HT1080 (cell line): ENCODE measurements at places on chromosomes 11 and 22. TPM values are rescaled to one million over a fixed set of nuclear protein-coding genes. Genes with fewer than 3 reads are reported as not detected.

Gene GALNT18
- total RNA-seq: 12.8 and 13.6 TPM in 2 replicates

- DNase-seq: no peak
Measured at GRCh38 chr11:74696500-74696899, 34.7 kb downstream of the CHRDL2 start.

Gene RBMXL2
- not detected in 2 replicates for total RNA-seq

Gene OR5AK2
- total RNA-seq: not detected in 2 replicates

GRCh38 chr22:39012533-39013511 is 1.2 kb upstream of the APOBEC3C start:
- no peak for DNase-seq

Gene CCDC116
- not detected in 2 replicates for total RNA-seq

GRCh38 chr11:15821451-15821850 is 534.9 kb downstream of the SOX6 start:
- DNase-seq: no peak

DNA sequence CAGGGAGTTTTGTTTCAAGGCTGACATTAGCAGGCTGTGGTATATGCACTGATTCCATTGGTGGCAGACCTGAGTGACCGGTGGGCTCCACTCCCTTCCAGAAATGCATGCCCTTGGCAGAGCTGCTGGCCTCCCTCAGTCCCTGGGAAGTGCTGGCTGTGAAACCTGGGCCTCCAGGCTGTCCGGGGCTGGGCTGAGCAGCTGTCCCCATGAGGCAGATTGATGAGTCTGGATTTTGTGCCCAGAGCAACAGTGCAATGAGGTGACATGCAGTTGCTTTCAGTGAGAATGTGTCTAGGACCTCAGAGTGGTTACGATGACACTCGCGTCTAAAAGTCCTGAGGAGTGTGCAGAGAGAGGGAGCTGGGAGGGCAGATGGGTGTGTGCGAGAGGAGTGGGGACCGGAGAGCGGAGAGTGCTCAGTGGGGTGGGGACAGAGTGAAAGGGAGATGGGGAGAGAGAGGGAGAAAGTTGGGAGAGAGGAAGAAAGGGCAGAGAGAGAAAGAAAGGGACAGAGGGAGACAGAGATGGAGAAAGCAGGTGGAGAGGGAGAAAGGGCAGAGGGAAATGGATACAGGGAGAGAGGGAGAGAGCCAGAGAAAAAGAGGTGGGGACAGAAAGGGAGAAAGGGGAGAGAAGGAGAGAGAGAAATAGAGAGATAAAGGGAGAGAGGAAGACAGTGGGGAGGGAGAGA is 978.3 kb downstream of the BRD1 start:
- DNase-seq: no peak

- DNase-seq: no peak
Measured at GRCh38 chr11:91804042-91804441, 420.6 kb upstream of the FAT3 start.

GRCh38 chr11:33065445-33066178 is 26.2 kb downstream of the TCP11L1 start:
- peak; percentile 69 for DNase-seq

DNA sequence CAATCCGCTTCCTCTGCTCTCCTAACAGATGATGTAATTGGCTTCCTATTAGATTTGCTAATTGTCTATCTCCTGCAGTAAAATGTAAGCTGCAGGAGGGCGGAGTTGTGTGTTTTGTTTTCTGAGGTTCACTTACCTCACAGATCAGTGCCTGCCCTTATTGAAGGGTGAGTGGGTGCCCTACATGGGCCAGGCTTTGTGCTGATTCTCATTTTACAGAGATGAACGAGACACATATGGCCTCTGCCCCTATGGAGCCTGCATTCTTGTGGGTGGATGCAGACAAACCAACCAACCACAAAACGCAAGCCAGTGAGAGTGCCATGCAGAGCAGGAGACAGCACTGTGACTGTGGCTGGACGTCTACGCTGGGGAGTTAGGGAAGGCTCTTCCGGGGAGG is 9.9 kb downstream of the TESMIN start:
- no peak for DNase-seq

DNA sequence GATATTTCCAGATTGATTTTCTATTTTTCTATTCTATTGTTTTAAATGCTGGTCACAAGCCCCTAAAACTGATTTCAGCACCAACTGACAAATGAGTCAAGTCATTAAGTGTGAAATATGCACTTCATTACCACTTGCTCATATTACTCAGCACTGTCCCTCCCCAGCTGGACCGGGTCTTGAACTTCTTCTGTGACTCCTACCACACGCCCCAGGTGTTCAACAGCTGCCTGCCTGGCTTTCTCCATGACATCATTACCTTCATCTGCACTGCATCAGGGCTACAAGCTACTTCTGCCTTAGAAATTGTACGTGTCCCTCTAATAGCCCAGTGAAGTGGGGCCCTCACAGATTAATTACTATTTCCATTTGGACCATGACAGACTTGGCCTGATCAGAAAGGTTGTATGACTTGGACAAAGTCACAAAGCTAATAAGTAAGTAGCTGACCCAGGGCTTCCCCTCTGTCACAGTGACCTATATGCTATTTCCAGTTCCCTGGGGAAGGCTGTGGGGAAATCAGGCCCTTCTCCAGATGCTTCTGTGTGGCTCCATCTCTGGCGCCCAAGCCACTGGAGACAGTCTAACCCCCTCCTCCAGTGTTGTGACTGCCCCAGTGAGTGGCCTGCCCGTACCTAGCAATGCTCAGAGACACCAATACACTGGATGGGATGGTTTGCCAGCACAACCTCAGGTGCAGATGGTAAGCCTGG is 18.1 kb downstream of the TBC1D10A start:
- no peak for DNase-seq

Gene CRYBA4
- total RNA-seq: not detected in 2 replicates

DNA sequence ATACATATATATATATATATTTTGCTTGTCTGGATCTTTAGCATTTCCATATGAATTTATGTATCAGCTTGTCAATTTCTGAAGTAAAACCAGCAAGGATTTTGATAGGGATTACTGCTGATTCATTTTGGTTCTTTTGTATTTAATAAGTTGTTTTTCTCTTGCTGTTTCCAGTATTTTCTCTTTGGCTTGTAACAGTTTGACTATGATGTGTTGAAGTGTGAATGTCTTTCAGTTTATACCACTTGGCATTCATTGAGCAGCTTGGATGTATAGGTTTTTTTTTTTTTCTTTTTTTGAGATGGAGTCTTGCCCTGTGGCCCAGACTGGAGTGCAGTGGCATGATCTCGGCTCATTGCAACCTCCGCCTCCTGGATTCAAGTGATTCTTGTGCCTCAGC is 12.4 kb downstream of the LDHAL6A start:
- no peak for DNase-seq

Gene SUSD2
- 0.10 and 0.17 TPM in 2 replicates for total RNA-seq

GRCh38 chr11:132604431-132604830 is 927.9 kb downstream of the OPCML start:
- DNase-seq: peak; percentile 68

DNA sequence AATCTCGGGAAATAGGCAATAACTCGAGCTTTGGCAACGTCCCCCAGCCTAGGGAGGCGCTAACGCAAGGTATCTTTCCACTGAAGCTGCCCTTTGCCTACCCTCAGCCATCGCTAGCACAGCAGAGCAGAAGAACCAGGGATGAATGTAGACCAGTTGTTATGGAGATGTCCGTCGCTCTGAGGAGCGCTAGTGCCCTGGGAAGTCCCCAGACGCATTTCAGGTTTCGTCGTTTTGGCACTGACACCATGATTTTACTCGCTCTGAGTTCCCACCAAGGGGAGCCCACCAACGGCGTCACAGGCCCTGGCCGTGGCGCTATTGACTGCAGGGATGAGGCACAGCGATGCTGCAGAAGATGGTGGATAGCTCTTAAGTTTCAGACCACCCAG is 22.7 kb upstream of the BDNF start:
- no peak for DNase-seq

Gene FLRT1
- total RNA-seq: not detected in 2 replicates

GRCh38 chr11:92399705-92400104 is 175.1 kb downstream of the FAT3 start:
- DNase-seq: no peak

Gene EXPH5
- total RNA-seq: 1.2 and 1.7 TPM in 2 replicates

- no peak for DNase-seq
Measured at GRCh38 chr11:117511931-117512539, 184.4 kb downstream of the CEP164 start.

Gene MS4A3
- total RNA-seq: not detected in 2 replicates

DNA sequence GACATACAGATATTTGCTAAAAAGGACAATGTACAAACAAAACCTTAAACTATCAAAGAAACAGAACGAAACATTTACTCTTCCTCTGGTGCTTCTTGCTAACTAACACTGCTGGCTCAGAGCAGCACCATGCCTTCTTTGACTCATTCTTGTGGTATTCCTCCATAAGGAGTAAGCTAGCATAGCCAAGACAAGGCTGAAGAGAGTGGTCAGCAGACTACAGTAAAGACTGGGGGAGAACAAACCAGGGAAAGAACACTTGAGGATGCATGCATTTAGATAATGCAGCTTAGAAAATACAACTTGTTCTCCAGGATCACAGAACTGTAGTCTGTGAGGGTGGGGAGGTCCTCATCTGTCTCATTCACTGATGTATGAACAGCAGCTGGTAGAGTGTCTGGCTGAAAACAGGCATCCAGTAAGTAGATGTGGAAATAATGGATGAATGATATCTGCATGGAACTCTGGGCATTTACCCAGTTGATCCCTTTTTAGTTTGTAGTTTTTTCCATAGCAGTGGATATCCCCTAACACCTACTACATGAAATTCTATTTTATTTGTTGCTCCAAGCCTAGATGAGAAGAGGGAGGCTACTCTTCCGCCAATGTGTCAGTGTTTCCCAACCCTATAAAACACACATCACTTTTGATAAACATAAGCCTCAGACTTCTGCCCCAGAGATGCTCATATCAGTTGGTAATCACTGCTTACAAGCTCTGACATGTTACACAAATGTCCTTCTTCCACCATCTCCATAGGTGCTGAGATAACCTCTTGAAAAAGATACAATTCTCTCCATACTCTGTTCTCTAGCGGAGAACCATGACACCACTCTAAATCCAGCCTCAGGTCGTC is 7.3 kb downstream of the SNX19 start:
- DNase-seq: peak; percentile 68

DNA sequence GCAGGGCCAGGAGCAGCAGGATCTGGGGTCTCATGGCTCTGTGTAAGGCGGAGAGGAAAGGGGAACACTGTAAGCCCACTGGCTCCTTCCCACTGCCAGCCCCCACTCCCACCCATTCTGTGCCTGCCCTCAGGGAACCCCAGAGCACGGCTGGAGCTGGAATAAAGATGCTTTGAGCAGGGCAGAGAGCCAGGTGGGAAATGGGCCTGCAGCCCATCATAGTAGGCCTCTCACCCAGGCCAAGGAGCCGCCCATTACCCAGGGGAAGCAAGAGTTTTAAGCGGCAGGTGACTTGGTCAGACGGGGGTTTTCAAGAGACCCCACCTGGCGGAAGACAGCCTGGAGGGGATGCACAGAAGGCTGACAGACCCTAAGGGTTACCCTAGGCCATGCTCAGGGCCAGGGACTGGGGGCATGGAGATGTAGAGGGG is 4.6 kb downstream of the LRRC32 start:
- DNase-seq: no peak

DNA sequence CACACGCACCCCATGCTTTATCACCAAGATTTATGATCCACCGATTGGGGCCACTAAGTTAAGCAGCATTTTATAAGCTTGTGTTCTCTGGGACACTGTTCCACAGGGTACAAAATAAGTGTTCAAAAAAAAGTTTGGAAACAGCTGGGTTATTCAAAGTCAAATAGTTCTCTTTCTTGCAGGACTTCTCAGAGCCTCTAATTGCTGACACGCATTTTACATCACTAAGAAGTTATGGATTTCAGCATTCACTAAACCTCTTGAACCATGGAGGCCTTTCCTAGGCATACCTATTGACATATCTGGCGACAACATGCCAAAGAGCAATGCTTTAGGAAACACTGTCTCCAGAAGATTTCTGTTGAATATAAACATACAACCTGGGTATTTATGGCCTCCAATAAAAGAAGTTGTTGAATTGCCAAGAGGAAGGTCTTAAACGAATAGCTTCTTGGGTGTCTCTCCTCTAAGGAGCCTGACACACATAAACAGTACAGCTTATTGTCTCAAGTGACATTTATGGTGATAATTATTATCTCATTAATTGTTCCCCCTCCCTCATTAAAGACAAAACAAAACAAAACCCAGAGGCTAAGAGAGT is 147.1 kb upstream of the ARHGAP20 start:
- DNase-seq: no peak

- DNase-seq: peak; percentile 95
Measured at GRCh38 chr11:117907276-117908108, 21.7 kb downstream of the TMPRSS13 start.

DNA sequence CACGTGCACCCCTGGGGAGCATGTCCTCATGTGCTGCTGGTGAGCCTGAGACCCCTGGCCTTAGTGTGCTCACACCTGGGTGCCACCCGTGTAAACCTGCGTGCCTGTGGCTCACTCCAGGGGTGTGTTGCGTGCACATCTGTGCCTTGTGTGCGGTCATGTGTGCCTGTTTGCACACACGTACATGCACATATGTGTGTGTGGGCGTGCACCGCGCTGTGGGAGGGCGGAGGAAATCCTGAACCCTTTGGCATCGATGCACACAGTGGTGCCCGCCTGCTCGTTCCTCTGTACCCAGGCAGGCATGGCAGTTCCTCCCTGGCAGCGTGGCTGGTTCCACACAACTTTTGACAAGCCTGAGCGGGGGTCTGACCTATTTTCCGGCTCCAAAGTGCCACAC is 1181.9 kb downstream of the BRD1 start:
- no peak for DNase-seq

- no peak for DNase-seq
Measured at GRCh38 chr22:19059481-19060278, 62.5 kb downstream of the DGCR2 start.

Gene CDC42BPG
- 0.13 and 0.23 TPM in 2 replicates for total RNA-seq

DNA sequence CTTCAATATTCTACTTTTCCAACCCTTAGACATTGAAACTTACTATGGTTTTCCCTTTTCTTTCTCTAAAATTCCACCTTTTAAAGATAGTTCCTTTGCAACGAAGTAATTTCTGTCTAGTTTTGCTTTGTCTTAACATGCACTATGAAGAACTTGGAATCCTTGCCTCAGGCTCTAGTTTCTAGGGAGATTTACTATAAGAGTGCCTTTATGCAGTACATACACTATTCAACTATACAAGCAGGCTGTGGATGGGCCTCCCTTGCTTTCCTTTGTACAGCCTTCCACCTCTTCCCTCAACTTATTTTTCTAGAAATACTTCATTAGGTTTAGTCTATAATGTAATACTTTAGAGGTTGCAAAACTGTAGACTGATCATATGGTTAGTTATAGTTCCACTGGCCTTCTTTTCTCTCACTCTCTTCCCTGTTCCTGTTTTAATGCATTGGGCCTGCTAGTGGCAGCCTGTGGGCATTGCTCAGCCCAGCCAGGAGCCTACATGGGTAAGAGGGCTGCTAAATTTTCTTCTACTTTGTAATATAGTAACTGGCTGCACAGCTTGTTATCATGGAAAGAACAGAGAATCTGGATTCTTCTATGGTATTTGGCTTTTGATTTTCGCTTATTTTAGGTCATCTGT is 100.2 kb downstream of the C11orf87 start:
- DNase-seq: no peak

GRCh38 chr11:122108192-122108799 is 7.7 kb downstream of the BLID start:
- peak; percentile 58 for DNase-seq

Gene ZBTB44
- total RNA-seq: 17.5 and 18.2 TPM in 2 replicates

Gene BLID
- total RNA-seq: 3.1 and 6.0 TPM in 2 replicates

GRCh38 chr11:67429038-67429668 is 859 bp downstream of the RPS6KB2 start:
- no peak for DNase-seq

- DNase-seq: peak; percentile 45
Measured at GRCh38 chr11:94183886-94184264, 55.2 kb downstream of the PANX1 start.

- no peak for DNase-seq
Measured at GRCh38 chr11:111438168-111438567, 59.1 kb upstream of the POU2AF1 start.

- no peak for DNase-seq
Measured at GRCh38 chr22:31080164-31080847, 812 bp upstream of the SMTN start.
